ENCODE measurements at places on chromosomes 13 and 19.

- no peak for DNase-seq
Observed at GRCh38 chr13:39786091-39786490, 130.6 kb downstream of the COG6 start.

DNA sequence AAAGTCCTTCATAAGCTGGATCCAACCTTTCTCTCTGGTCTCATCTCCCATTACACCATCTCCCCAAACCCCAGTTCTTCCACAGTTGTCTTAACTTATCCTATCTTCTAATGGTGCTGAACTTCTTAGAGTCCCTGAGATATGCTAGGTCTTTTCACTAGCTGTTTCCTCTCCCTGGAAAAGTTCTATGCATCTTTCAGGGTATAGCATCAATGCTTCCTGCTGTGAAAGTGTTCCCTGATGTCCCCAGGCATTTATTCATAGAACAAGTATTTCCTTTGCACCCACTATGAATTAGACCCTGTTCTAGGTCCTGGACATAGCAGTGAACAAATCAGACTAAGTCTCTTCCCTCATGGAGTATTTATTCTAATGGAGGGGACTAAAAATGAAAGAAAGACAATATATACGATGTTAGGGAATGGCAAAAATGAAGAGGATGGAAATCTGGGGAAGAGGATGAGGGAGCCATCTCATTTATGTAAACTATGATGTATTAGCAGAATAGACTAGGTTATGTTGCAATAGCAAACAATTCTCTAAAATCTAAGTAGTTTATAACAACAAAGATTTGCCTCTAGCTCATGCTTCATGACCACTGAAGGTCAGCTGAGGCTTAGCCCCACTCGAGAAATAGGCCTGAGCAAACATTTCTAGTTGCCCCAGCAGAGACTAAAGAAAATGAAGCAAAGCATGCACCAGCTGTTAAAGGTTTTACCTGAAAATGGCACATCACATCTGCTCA is 120.0 kb downstream of the CYSLTR2 start:
- no peak for DNase-seq

- peak; percentile 95 for DNase-seq
Observed at GRCh38 chr19:510606-511100, 3.4 kb downstream of the TPGS1 start.

- no peak for DNase-seq
Observed at GRCh38 chr13:27796544-27797227, 4.4 kb downstream of the GSX1 start.

GRCh38 chr13:61258185-61258584 is 157.5 kb downstream of the PCDH20 start:
- DNase-seq = no peak

- DNase-seq = no peak
Observed at GRCh38 chr13:60000081-60000480, 163.6 kb downstream of the DIAPH3 start.

DNA sequence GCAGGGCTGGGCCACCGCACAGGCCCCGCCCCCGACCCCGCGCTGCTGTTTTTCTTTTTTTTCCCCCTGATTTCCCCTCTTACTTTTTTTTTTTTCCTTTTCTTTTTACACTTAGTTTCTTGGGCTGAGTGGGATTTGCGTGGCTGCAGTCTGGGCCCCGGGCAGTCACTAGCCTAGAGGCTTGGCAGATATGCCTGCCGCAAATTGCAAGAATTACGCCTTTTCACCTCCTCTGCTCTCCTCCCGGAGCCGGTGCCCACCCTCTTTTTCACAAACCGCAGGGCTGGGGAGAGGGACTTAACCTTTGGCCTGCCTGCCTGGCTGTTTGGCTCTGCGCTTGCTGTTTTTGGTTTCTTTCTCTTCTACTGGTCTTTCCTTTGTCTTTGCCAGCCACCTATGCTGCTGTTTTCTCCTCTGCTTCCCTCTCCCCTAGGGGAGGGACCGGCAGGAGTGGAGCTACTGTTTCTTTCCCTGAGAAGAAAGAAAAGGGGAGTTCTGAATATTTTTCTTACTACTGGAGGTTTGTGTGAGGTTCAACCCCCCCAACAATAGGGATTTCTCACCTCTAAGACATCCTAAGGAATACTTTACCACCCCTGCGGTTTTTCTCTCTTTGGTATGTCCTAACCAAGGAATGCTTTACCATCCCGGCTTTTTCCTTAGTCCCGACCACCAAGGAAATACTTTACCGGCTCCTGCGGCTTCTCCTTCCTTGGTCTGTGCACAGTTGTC is 11.0 kb downstream of the ZNF552 start:
- no peak for DNase-seq
